Mesenteric fat pad (tissue), 1 donor: ENCODE measurements at places on chromosomes 7 and 10.
A peak's percentile ranks its signal among the peaks of the same experiment; 100 is the strongest.

DNA sequence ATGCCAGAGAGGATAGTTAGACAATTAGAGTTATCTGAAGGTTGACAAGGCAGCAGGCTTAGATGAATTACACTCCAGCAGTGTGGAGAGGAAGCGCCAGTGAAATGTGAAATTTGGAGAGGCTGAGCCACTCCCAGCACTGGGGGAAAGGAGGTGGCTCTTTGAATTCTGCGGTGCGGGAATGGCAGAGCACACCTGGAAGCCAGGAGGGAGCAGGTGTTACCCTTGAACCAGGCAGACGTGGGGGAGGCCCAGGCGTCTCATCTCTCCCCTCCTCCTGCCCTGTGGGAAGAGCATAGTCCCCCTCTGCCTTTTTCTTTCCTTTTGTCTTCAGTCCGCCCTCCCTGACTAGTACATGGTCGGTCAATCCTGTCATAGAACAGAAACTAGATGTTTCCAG, 203.1 kb downstream of the DPP6 start:
- no peak for DNase-seq

- DNase-seq = no peak
Observed at GRCh38 chr7:127938588-127938987, 92.6 kb downstream of the LRRC4 start.

DNA sequence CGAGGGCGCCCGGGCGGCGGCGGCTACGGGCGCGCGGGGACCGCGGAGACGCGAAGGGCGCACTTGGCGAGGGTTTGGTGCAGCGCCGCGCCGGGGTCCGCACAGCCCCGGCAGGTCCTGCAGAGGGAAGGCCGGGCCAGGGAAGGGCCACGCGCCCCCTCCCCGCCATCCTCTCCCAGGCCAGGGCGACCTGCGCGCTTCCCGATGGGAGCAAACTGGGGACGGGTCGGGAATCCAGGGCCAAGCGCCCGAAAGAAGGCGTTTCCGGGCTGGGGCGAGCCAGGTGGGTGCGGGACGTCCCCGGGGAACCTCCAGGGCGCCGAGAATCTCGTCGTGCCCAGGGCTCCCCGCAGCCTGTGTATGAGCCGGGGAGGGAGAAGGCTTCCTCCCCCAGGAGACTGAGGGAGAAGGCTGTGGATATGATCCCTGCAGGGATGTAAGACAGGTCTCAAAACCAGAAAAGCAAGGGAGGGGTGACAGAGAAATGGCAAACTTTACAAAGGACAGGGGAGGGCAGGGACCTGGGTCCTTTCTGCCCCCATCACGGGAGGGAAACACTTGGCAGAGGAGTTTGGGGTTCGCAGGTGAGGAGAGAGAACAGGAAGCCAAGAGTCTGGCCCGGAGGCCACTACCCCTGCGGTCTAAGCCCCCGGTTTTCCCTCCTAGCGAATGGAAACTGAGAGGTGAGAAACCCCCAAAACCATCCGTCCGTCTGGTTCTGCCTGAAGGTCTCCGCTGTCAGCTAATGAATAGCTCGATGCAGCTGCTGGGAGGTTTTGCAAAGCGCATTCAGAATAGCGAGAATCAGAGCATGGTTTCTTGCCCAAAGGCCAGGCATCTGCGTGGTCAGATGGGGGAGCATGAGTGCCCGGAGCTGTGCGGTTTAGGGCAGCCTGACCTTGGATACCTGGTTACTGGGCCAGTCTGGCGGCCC, 674 bp downstream of the AMZ1 start:
- no peak for DNase-seq

- no peak for DNase-seq
Observed at GRCh38 chr10:79116801-79117723, 48.3 kb downstream of the ZMIZ1 start.

GRCh38 chr10:1274701-1275544, 218.7 kb downstream of the WDR37 start:
- DNase-seq = no peak

- DNase-seq = peak; percentile 85
Observed at GRCh38 chr10:131849591-131850382, 51.0 kb upstream of the PPP2R2D start.

- DNase-seq = no peak
Observed at GRCh38 chr7:33742999-33743587, 162.2 kb upstream of the BMPER start.

GRCh38 chr10:95273393-95274312, 17.1 kb downstream of the PDLIM1 start:
- no peak for DNase-seq

DNA sequence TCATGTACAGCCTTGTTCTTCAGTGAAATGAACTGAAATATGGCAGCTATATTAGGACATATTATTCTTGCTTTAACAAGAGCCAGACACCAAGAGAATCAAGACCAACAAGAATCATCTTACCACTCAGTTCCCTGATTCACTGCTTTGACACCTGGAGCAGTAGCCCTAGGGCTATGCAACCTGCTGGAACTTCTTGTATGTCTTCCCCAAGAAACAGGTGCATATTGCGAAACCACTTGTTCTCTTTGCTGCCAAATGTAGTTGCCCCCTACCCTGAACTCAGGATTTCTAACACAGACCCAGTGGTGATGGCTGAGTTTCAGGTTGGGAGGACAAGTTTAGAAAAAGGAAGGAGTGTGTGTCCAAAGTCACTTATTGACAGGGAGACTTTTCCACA, 46.1 kb downstream of the WIPF3 start:
- DNase-seq = no peak

DNA sequence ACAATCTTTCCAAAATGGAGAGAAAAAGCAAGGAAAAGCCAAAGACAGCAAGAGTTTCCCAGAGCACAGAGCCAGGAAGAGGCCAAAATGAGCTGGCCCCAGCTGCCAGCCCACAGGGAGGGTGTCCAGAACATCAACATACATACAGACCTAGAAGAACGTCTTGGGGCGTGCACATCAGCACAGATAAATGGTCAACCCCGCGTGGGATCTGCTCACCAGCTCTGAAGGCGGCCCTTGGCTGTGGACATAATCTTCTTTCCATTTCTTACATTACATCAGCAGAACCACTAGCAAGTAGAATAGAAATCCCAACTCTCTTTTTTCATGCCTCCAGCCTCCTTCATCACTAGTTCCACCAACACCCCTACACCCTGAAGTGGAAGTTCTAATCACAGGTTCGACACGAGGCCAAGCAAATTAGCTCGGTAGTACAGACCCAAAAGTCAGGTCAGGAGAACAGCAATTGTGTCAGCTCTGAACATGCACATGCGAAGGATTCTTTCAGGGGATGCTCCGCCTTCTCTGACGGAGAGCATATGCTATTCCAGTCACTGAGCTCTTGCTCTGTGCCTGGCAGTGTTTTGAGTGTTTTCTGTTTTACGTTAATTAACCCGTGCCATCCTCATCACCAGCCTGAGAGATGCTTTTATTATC, 16.4 kb downstream of the SH3PXD2A start:
- no peak for DNase-seq

DNA sequence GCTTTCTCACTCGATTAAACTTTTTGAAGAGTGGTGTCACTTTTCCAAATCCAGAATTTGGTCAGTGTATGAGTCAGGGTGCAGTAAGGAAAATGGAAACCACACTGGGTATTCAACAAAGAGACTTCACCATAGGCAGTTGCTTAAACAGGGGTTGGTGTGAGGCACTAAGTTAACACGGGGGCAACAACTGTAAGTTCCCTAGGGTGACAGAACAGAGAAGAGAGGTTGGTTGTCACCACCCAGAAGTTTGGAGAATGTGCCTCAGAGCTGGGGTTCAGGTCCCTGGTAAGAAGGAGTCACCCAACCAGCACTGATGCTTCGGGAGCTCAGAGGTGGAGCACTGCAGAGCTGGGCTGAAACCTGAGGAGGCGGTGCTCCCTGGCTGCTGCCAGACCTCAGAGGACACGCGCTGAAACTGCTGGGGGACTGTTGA, 170.4 kb downstream of the ARID5B start:
- DNase-seq = no peak

DNA sequence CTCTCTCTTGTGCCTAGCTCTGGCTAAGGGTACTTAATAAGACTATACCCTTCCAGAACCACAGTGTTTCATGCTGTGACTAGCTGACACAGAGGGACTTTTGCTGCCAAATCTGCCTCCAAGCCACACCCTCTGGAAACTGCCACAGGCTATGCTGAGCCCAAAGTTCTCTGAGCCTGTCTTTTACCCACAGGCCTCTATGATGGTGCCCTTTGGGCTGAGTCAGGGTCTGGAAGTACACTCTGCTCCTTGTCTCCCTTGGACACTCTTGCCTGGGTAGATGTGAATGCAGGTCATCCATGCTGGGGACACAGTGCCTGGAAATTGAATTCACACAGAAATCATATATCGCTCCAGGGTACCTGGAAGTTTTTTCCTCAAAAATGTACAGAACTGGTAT, 22.6 kb downstream of the DYDC1 start:
- DNase-seq = no peak

GRCh38 chr10:91541481-91541880, 91.4 kb downstream of the PPP1R3C start:
- no peak for DNase-seq

GRCh38 chr7:50304129-50304910, at the start of gene IKZF1:
Gene IKZF1, plus strand, starts transcription at chr7:50304716. Its CDS starts 14,346 bp downstream, at chr7:50319062.
- DNase-seq = no peak

DNA sequence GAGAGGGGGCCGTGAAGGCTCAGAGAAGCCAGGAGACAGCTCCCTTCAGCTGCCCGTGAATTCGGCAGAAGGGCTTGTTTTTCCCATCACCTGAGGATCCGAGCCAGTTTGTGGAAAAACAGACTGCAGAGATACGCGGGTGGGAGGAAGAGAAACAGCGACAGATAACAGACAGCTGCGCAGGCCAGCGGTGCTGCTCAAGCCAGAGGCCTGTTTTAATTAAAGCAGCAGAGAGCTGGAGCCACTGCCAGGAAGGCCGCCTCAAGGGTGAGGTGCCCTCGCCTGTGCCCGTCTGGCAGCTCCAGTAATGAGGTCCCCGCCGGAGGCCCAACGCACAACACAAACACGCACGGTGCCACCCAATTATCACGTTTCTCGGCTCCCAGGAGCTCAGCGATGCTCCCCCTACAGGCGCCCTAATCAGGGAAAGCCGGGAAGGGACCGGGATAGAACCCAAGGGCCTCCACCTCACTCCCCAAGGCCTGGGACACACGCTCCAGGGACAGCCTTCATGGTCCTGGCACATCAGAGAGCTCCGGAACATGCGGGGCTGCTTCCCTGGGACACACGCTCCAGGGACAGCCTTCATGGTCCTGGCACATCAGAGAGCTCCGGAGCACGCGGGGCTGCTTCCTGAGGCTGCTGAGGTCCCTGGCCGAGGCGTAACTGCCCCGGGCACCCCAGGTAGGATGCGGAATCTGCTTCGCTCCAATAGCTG, 60.6 kb upstream of the DNAAF5 start:
- DNase-seq = no peak

DNA sequence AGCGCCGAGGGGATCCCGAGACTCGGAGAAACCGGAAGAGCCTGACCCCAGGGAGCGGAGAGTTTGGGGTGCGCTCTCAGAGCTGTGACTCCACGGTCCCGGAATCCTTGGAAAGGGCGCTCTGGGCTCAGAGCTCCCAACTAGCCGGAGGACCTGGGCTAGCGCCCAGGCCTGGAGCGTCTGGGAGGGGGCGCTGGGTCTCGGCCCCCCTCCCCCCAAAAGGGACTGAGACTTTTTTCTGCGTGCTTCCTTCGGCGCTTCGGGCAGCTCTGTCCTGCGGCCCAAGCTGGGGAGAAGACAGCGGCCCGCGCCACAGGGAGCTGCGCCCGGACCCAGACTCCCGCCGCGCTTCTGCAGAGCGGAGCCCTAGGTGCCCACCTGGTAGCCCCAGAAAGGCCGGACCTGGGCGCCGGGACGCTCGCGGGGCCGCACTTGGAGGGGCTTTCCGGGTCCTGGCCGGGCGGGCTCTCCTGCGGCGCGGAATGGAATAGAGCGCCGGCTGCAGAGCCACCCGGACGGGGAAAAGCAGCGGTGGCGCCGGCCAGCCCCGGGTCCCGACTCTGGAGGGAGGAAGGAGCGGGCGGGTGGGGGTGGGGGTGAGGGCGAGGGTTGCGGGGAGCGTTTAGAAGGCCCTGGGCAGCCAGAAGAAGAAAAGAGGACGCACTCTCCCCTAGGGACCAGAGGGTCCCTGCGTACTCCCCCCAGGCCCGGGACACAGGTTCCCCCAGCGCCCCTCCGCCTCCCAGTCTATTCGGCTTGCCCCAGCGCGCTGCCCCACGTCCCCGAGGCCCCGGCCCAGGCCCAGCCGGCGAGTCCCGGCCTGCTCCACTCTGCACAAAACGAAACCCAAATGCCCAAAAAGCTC, 4.7 kb downstream of the ZNF503 start:
- no peak for DNase-seq

- DNase-seq = no peak
Observed at GRCh38 chr7:90455163-90456030, 14.0 kb upstream of the PTTG1IP2 start.

GRCh38 chr7:129828989-129829736, 123.6 kb downstream of the UBE2H start:
- DNase-seq = peak; percentile 43

DNA sequence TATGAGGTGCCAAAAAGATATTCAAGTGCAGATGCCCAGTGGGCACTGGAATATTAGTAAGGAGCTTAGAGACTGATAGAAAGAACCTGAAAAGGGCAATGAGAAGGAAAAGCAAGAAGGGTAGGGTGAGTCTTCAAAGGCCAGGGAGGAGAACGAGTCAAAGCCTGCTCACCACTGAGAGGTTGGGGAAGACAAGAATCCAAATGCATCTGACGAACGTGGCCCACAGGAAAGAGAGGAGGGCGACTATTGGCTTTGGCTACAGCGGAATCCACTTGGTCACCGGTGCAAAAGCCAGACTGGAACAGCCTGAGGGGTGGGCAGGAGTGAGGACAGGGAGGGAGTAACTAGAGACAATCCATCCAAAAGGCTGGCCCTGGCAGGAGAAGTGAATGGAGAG, 216.7 kb upstream of the KLF14 start:
- no peak for DNase-seq

- no peak for DNase-seq
Observed at GRCh38 chr7:2134740-2135139, 98.0 kb downstream of the MAD1L1 start.

- DNase-seq = peak; percentile 35
Observed at GRCh38 chr7:69553190-69553589, 45.1 kb upstream of the AUTS2 start.

GRCh38 chr10:28302012-28302637, 739 bp downstream of the MPP7 start:
- DNase-seq = no peak

- DNase-seq = no peak
Observed at GRCh38 chr10:7345717-7346116, 65.1 kb downstream of the SFMBT2 start.
